ENCODE measurements at places on chromosomes 12 and 14.

DNA sequence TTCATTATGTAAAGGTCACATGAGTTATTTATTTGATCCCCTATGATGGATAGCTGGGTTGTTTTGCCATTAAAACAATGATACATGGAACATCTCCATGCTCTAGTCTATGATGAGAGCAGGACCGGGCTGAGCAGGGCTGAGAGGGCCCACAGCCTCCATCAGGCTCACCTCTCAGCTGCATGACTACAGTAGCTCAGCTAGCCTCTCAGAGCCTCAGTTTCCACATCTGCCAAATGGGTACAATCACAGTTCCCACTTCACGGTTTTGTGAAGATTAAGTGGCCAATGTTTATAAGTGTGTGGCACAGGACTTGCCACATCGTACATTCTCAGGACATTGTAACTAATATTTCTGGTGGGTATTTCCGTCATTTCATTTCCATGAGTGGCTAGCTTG is 19.9 kb upstream of the MYL2 start:
- no peaks in the 10 kb centered on the region for H3K36me3 ChIP-seq
- H3K27me3 ChIP-seq = no peaks in the 10 kb centered on the region
- H3K4me1 ChIP-seq = no peaks in the 10 kb centered on the region
- H3K27ac ChIP-seq = no peak overlapping the region

- H3K27ac ChIP-seq = no peak overlapping the region
- no peak for DNase-seq
- no peaks in the 10 kb centered on the region for H3K4me1 ChIP-seq
- H3K4me3 ChIP-seq = no peak overlapping the region
Observed at GRCh38 chr12:15599266-15600037, 189.7 kb downstream of the EPS8 start.

DNA sequence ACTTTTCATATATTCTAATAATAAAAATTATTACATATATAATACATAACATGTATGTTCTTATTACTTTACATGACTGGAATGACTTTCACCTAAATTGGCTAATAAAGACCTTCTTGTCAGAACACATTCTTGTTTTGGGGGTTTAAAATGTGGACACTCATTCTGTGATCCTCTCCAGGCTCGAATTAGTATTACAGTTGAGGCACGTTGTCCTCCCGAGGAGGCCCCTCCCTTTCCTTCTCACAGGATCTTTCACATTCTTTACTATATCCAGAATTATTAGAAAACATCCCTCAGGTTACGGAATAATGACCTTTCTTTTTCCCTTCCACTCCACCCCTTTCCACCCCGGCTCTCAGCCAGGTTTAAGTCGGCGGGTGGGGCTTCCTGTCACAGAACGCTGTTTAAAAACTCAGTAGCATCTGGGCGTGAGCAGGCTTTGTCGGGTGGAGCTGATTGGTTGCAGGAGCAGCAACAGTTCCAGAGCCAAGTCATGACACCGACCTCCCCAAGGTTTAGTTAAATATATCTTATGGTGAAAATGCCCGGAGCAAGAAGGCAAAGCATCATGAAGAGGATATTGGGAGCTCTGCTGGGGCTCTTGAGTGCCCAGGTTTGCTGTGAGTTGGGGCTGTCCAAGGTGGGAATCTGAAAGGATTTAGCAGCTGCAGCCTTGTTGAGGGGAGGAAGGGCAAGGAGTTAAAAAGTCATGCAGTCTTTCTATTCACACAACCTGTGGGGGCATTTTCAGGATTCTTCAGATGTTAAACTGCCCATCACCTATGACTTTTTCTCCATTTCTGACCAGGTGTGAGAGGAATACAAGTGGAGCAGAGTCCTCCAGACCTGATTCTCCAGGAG is 396.7 kb upstream of the OR4E1 start:
- H3K27ac ChIP-seq = no peak overlapping the region
- H3K4me3 ChIP-seq = no peak overlapping the region
- no peak for DNase-seq
- peaks cover 2% of the 10 kb centered on the region for H3K27me3 ChIP-seq

DNA sequence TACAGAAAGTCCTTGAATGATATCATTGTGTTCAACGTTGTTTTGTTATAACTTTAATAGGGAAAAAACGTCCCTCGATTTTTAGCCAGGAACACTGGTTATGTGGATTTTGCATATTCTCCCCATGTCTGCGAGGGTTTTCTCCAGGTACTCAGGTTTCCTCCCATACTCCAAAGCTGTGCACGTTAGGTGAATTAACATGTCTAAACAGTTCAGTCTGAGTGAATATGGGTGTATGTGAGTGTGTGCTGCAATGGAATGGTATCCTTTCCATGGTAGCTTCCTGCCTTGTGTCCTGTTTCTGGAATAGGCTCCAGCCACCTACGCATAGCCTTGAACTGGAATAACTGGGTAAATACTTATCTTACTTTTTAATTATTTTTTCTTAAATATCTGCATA is 810.8 kb upstream of the ATXN7L3B start:
- no peaks in the 10 kb centered on the region for H3K27me3 ChIP-seq
- no peak for DNase-seq
- H3K36me3 ChIP-seq = no peaks in the 10 kb centered on the region

GRCh38 chr12:32502693-32503502 is 103.5 kb downstream of the FGD4 start:
- H3K27me3 ChIP-seq = no peaks in the 10 kb centered on the region
- peak; percentile 51 for DNase-seq
- peak overlapping the region; percentile 59 for H3K27ac ChIP-seq
- no peaks in the 10 kb centered on the region for H3K4me1 ChIP-seq
- H3K4me3 ChIP-seq = peak overlapping the region; percentile 42
- no peaks in the 10 kb centered on the region for H3K36me3 ChIP-seq

DNA sequence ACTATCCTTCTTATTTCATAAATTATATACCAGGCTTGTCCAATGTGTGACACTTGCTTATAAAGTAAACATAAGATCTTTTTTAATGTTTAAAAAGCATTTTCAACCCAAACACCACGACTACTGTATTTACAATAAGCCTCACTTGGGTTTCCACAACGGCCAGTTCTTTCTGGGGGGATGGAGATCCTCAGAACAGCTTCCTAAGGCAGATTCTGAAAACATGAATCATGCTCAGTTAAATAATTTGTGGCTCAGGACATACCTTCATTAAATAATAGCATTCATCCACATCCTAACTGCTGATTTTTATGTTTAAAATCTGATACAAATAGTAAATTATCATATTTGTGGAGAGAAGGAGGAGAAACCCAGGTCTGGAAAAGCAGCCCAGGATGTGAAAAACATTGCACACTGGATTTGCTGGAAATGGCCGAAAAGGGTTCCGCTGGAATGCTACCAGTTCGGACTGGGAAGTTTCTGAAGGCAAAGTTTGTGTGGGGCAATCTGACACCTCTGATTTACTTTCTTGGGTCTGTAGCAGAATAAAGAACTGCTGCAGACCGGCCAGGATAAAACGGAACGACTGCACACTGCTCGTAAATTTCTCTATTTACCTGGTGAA is 597 bp downstream of the GLT8D2 start:
- no peaks in the 10 kb centered on the region for H3K27me3 ChIP-seq
- H3K27ac ChIP-seq = no peak overlapping the region
- H3K4me1 ChIP-seq = no peaks in the 10 kb centered on the region
- no peaks in the 10 kb centered on the region for H3K36me3 ChIP-seq
- DNase-seq = no peak

DNA sequence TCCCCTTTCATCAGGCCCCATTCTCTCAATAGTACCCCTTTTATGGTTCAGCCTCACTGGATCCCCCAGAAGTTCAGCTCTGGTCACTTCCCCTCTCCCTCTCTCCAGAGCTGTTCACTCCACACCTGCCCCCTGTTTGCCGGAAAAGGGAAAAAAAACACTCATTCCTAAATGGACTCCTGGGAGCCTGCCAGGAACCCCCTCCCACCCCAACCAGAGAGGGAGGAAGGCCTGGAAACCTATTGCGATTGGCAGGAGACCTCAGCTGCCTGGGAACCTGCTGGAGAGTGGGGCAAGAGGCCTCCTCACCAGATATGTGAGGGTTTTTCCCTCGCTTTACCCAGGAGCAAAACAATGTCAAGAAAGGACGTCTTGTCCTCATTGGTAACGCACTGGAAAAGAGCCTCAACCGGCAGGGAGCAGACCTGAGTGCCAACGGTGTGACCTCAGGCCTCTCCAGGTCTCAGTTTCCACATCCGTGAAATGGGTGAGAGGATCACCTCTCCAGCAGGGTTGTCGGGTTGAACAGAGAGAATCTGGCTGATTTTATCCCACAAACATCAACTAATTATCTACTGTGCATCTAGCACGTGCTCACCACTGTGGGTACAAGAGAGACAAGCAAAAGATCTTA is 4.6 kb downstream of the DTX1 start:
- no peak overlapping the region for H3K27ac ChIP-seq
- H3K4me3 ChIP-seq = no peak overlapping the region
- no peaks in the 10 kb centered on the region for H3K27me3 ChIP-seq
- no peaks in the 10 kb centered on the region for H3K36me3 ChIP-seq
- DNase-seq = no peak

All from right lobe of liver (tissue), 6 donors.